ENCODE measurements at places on chromosomes 12 and 14.
A peak's percentile ranks its signal among the peaks of the same experiment; 100 is the strongest.

GRCh38 chr12:60947533-60947932 lies 1312.7 kb upstream of the USP15 start:
- DNase-seq = no peak

DNA sequence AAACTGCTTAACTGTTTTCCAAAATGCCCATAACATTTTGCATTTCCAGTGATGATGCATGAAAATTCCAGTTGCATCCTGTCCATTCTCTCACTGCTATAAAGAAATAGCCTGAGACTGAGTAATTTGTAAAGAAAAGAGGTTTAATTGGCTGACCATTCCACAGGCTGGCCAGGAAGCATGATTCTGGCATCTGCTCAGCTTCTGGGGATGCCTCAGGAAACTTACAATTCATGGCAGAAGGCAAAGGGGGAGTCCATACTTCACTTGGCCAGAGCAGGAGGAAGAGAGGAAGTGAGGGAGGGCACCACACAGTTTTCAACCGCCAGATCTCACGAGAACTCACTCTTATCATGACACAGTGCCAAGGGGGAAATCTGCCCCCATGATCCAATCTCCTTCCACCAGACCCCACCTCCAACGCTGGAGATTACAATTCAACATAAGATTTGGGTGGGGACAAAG lies 18.2 kb upstream of the CLEC2D start:
- no peak for DNase-seq

DNA sequence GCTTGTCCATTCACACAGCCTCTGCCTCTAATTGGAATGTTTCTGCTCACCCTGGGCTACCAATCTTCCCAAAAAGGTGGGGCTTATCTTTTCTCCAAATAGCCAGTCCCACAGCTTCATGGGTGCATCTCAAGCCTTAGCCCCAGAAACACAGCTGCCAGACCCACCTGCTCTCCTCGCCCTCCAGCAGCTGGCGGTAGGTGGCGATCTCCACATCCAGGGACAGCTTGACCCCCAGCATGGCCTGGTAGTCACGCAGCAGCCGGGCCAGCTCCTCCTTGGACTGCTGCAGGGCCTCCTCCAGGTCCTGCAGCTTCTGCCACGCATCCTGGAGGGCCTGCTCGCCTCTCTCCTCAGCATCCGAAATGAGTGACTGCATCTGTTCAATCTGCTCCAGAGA lies 11.1 kb downstream of the KRT77 start:
- DNase-seq = no peak

DNA sequence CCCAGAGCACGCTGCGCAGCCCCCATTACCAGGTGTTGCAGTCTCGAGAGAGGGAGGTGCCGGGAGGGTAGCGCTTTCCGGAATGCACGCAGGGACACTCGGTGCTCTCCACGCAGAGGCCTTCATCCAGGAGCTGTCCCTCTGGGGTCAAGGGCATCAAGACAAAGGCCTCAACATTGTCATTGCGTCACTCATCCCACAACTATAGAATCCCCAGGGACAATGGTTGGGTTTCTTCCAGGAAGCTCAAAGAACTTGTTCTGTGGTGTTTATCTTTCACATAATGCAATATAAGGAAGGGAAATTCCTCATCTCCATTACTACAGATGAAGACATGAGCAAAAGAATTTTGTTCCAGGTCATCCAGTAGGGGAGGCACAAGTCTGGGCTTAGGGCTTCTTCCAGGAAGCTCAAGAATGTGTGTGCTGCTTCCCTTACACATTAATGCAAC lies 52.1 kb downstream of the VWF start:
- no peak for DNase-seq

- DNase-seq = no peak
Observed at GRCh38 chr14:100108840-100109593, 43.8 kb downstream of the EVL start.

GRCh38 chr14:76887191-76887590 lies 61.0 kb downstream of the LRRC74A start:
- no peak for DNase-seq

DNA sequence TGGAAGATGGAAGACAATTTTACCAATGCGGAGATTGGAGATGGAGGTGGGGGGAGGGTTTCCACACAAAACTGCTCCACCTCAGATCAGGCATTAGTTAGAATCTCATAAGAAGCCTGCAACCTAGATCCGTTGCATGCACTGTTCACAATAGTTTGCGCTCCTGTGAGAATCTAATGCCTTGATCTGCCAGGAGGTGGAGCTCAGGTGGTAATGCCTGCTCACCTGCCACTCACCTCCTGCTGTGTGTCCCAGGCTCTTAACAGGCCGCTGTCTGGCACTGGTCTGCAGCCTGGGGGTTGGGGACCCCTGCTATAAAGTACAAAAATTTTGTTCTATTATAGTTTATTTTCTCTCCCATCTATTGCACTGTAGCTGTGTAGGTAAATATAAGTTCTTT lies 84.9 kb upstream of the FOXG1 start:
- no peak for DNase-seq

- DNase-seq = peak; percentile 47
Observed at GRCh38 chr14:55446127-55446736, 5.8 kb upstream of the TBPL2 start.

- peak; percentile 43 for DNase-seq
Observed at GRCh38 chr12:45122768-45123380, 72.0 kb upstream of the DBX2 start.

- no peak for DNase-seq
Observed at GRCh38 chr12:88549929-88550328, 30.3 kb downstream of the KITLG start.

DNA sequence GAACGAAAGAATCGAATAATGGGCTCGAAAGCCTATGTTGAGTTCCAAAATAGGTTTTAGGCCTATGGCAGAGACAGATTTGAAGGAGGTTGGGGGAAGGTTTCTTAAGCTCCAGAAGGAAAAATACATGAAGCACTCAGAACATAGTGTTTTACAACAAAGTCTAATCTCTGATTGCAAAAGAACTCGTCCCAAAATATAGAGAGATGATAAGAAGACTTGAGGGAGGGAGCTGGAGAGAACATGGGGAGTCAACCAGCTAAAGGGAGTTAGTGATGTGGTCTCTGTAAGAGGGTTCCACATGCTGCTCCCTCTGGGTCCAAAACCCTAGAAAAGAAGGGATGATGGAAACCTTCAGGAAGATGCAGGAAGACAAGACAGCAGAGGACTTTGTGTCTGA lies 54.8 kb upstream of the DAAM1 start:
- DNase-seq = no peak

DNA sequence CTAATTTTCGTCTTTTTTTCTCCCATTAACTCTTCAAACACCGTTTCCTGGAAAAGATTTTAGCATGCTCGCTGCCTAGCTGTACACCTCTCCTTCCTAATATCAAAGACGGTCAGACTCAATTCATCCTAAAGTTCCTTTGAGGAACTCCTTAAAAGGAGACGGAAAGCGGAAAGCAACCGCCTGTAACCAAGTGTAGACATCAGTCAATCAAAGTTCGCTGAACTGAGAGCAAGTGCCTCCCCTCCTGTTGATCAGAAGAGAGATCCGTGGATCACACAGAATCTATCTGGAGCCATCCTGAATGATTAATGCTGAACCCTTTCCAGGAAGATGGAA lies 412 bp upstream of the TEP1 start:
- DNase-seq = no peak

- DNase-seq = peak; percentile 66
Observed at GRCh38 chr12:4648104-4648500, 749 bp downstream of the AKAP3 start.

- DNase-seq = no peak
Observed at GRCh38 chr14:39376667-39377403, 55.4 kb downstream of the FBXO33 start.

GRCh38 chr14:86203843-86204242 lies 673.9 kb downstream of the FLRT2 start:
- peak; percentile 41 for DNase-seq

DNA sequence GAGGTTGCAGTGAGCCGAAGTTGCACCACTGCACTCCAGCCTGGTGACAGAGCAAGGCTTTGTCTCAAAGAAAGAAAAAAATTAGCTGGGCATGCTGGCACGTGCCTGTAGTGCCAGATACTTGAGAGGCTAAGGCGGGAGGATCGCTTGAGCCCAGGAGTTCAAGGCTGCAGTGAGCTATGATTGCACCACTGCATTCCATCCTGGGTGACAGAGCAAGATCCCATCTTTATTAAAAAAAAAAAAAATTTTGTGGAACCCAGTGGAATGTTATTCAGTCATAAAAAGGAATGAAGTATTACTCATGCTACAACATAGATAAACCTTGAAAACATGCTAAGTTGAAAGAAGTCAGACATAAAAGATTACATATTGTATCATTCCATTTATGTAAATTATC lies 8.3 kb upstream of the ERBB3 start:
- DNase-seq = no peak

DNA sequence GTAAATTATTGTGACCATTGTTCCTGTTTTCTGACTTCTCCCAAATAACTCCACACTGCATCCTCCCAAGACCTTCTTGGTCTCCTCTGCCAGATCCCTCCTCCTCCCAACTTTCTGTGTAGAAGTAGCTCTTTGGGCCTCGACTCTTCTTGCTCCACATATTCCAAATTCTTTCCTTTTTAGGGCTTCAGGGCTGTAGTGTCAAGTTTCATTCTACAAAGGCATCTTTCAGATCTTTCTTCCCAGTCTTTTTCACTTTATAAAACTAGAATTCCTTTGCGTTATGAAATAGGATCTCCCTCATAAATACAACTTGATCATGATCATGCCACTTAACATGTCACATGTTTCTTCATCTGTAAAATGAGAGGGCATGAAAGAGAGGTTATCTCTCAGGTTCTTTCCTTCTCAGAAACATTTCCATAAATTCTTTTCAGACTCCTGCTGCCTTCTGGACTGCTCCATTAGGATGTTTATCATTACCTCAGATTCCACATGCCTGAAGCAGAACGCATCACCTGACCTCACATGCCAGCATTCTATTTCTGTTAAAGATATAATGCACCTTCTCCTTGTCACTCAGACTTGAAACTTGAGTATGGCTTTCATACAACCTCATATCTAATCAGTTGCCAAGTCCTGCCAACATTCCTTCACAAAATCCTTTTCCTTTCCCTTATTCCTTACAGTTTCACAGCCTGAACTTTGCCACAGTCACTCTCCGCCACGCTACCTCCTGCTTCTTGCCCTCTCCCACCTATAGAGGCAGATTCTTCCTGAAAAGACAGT lies 8.5 kb downstream of the SLC38A1 start:
- no peak for DNase-seq

- DNase-seq = no peak
Observed at GRCh38 chr12:54442961-54443360, 23.9 kb upstream of the ITGA5 start.

DNA sequence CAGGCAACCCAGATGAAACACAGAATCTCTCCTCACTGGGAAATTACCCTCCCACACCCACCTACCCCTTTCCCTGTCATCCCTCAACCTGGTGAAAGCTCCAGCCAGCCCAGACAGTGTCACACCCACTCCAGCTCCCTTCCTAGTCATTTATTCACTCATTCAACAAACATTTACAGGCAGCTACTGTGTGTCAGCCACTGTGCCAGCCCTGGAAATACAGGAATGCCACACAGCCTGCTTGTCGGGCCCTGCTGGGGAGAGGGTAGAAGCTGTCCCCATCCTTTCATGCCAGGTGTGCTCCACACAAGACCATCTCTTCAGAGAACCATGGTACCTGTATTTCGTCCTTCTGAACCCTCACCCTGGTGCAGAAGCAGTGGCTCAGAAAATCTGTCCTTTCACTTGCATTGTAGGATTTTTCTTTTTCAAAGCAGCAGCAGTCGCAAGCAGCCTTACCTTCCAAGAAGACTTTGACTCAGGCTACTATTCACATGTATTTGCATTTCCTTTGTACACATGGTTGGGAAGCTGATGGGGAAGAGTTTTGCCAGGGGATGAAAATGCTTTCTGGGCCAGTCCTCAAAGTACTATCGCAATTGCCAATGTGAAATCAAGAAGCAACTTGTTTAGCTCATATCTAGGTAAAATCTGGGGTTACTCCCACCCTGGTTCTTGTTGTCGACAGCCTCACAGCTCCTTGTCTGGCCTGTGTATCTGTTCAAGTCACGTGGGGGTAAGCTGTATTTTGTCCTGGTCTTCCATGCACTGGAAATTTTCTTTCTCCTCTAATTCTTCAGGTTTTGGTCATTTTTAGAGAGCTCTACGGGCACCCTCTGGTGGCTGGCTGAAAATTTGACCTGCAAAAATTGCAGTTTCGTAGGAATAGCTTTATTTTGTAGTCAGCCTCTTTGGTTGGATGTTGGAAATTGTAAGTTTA lies 147.4 kb upstream of the EGLN3 start:
- no peak for DNase-seq

DNA sequence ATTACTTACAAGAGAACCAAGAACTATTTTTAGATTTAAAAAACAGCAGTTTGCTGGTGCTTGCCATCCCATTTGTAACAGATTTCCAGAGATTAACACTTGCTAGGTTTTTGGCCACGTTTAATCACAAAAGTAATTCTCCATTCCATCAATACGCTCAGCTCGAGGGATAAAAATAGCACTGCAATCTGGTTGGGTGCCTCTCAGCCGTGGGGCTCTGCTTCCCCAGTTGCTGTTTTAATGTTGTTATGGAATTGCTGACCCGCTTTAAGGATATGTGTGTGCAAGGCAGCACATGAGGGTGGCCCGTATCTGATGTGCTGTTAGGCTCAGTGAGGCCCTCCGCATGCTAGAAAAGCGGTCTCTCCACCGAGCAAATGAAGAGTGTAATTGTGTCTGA lies 222.2 kb upstream of the TMEM260 start:
- no peak for DNase-seq

DNA sequence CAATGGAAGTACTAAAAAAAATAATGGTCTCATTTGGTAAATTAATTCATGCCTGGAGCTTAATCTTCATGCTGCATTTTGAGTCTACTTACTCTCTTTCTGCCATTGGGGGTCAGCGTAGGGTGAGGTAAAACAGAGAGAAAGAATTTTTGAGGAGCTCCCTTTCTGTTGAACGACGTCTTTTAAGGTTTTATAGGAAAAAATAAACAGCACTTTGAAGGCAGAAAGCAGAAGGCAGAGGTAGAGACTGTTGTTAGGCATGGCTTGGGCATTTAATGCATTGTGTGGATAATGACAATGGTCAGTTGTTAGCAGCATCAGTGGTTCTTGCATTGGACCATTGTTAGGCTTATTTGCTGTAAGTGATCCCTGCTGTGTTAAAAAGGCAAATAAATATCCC lies 557.2 kb upstream of the STXBP6 start:
- DNase-seq = no peak

DNA sequence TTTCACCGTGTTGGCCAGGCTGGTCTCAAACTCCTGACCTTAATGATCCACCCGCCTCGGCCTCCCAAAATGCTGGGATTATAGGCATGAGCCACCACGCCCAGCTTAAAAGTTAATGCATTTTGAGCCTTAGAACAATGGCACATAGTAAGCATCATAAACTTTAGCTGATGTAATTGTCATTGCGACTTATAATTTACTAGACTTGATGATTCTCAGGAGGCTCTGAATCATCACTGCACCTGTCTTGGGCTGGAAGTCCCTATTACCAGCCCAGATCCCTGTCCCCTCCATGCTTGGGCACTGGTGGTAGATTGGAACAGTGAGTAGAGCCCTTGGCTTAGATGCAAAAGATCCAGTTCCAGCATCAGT lies 26.1 kb downstream of the KMT5A start:
- DNase-seq = no peak

- no peak for DNase-seq
Observed at GRCh38 chr14:31884776-31885379, 192.2 kb upstream of the ARHGAP5 start.

Data from MM.1S (cell line).